NCI-H187 (cell line): ENCODE measurements at places on chromosomes 5 and 9.
A peak's percentile ranks its signal among the peaks of the same experiment; 100 is the strongest.

- no peak for DNase-seq
These were observed 590 bp downstream of the RASGRF2 start for GRCh38 chr5:80960531-80961375.

DNA sequence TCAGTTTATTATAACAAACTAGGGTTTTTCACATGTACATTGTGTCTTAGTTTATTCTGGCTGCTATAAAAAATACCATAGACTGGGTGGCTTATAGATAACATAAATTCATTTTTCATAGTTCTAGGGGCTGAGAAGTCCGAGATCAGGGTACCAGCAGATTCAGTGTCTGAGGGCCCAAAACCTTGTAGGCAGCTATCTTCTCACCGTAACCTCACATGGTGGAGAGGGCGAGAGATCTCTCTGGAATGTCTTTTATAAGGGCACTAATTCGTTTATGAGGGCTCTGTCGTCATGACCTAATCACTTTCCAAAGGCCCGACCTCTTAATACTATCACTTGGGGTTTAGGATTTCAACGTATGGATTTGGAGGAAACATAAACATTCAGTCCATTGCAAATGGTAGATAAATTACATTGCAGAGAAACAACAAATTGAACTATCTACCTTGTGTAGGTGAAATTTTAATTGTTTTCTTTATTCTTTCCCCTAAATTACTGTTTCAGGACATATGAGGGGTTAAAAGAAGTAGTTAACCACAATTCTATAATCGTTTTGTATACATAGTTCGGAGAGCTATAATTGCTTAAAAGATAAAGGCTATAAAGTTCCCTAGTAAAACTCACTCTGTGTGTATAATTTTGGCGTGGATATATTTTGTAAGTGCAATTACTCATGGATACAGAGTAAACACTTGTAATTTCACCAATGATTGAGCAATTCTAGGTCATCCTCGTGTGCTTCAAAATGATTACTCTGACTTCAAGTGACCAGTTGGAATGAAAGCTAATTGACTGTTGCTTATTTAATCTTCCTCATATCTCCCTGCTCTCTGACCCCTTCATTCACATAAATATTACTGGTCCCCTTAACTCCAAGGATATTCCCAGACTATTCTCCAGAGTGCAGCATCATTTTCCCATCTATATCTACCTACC is 247.5 kb upstream of the TMEM161B start:
- no peak for DNase-seq

- no peak for DNase-seq
These were observed 543.1 kb downstream of the TLE1 start for GRCh38 chr9:81146241-81146640.

DNA sequence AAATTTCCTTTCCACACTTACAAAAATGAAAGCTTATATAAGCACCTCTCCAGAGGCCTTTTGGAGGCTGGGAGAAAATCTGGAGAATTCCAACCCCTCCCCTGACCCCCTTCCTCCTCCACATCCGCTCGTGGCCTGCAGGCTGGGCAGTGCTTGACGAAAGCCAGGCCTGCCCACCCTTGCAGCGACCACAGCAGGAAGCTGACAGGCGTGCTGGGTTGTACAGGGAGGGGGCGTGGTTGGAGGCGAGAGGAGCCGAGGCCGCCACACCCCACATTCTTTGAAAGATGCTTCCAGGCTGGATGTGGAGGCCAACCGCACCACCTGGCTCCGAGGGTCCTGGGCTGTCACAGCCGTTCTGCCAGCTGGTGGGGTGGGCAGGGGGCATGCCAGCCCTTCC is 47.8 kb upstream of the IER5L start:
- no peak for DNase-seq

- DNase-seq = no peak
These were observed 25.0 kb downstream of the LMNB1 start for GRCh38 chr5:126801992-126802294.

GRCh38 chr5:61030163-61030482 is 85.1 kb downstream of the NDUFAF2 start:
- no peak for DNase-seq

- DNase-seq = no peak
These were observed 125.9 kb downstream of the SYK start for GRCh38 chr9:90927496-90927895.

DNA sequence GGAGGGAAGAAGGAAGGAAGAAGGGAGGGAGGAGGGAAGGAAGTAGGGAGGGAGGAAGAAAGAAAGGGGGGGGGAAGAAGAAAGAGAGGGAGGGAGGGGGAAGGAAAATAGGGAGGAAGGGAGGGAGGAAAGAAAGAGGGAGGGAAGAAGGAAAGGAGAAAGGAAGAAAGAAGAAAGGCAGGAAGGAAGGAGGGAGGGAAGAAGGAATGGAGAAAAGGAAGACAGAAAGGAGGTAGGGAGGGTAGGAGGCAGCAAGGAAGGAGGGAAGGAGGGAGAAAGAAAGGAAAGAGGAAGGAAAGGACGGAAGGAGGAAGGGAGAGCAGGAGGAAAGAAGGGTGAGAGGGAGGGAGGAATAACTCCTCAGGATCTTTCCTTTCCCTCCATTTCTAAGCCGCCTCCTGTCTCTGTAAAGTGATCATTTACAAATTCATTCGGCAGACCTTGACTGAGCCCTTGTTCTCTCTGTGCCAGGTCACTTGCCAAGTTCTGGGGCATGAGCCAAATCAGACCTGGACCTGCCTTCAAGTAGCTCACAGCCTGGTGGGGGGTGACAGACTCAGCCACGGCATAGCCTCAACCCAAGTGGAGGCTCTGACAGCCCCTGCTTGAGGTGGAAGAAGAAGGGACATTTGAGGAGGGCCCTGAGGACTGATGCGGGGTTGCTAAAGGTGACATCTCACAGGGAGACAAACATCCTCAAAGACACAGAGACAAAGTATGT is 69.0 kb upstream of the HRH2 start:
- no peak for DNase-seq

DNA sequence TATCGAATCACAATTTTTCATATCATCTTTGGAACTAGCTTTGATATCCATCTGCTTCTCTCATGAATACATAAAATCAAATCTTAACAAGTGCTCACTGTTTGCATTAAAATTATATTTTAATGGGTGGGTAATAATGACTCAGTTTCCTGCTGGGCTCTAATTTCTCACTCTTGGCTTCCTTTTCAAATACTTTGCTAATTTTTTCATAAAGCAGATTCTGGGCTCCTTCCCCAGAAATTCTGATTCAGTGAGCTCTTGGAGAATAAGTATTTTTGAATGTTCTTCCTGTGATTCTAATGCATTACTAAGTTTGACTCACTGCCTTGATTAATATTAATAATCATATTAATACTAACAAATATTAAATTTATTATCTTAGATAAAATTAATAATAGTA is 48.9 kb downstream of the YIPF5 start:
- DNase-seq = no peak

GRCh38 chr5:172640822-172641358 is at the start of gene NEURL1B:
Gene NEURL1B, plus strand, starts transcription at chr5:172641263. Its CDS starts 144 bp downstream, at chr5:172641407.
- peak; percentile 58 for DNase-seq
